ENCODE measurements at places on chromosomes 2 and 18. TPM values are rescaled to one million over a fixed set of nuclear protein-coding genes. Genes with fewer than 3 reads are reported as not detected.

DNA sequence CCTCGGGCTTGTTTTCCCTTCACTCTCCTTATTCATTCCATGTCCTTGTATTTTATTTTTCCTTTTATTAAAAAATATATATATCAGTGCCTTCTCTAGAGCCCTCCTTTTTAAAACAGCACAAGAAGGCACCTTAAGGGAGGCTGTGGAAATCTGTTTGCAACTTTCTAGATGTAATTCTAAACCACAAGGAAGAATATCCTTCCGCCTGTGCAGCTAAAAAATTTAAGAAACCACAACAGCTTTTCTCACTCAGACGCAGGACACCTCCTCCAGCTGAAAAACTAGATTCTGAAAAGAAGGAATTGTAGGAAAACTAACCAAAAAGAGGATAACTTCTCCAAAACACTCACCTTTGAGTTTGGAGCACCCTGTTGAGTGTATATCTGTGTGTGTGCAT lies 142.2 kb downstream of the BCL11A start:
- no peak for DNase-seq

DNA sequence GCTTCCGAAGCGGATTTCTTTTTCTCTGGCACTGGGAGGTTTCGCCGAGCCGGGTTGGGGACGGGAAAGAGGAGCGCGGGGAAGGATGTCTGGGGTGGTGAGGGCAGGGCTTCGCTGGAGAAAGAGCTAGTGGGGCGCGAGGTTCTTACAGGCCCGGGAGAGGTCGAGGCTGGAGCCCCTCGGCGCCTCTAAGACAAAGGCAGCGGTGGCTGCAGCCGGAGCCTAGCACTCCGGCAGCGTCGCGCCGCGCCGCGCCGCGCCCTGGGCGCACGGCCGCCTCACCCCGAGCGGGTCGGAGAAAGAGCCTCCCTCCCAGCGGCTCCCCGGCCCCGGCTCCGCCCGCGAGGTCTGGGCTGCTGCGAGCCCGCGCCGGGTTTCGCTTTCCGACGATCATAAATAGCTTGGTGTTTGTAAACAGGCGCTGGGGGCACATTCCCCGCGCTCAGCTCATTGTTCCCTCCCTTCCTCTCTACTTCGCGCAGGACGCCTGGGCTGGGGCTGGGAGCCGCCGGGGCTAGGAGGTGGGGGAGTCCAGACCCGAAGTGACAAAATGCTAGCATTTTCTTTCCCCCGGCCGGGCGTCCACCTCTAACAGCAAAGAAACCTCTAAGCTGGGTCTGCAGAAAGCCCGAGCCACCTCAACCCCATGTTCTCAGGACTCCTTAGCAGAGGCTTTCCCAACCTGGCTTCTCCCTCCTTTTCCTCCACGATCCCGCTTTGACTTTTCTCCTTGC lies 813 bp upstream of the MEIS1 start:
- DNase-seq, result no peak

DNA sequence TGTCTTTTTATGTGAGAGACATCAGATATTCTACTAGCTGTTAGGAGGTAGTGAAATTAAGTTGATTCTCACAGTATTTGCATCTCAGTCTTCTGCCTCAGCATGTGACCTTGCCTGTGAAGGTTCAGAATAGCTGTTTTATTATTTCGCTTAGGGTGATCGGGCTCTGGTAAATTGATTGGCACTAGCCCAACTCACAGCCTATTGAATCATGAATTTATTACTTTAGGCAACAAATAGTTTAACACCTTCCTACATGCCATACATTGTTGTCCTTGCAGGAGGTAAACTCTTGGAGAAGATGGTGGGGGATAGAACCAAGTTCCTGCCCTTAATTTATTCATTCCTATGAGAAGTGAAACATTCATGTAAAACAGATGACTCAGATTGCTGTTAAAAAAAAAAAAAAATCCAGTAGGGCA lies 101.9 kb downstream of the GPD2 start:
- DNase-seq, result no peak

- DNase-seq, result no peak
Measured at GRCh38 chr18:66630831-66631230, 26.9 kb upstream of the CDH19 start.

- no peak for DNase-seq
Measured at GRCh38 chr2:64941143-64941542, 48.1 kb upstream of the SLC1A4 start.

UGP2 gene
- polyA plus RNA-seq, result 121 TPM

GRB14 gene
- not detected for polyA plus RNA-seq

BOLL gene
- not detected for polyA plus RNA-seq

SKA1 gene
- 3.5 TPM for polyA plus RNA-seq

C2orf74 gene
- 15.3 TPM for polyA plus RNA-seq

LAMA1 gene
- polyA plus RNA-seq, result 26.0 TPM

ITGB6 gene
- not detected for polyA plus RNA-seq

VIT gene
- polyA plus RNA-seq, result not detected

CARF gene
- polyA plus RNA-seq, result 6.2 TPM
